ENCODE measurements at places on chromosomes 5 and 9. TPM values are rescaled to one million over a fixed set of nuclear protein-coding genes. Genes with fewer than 3 reads are reported as not detected.

DNA sequence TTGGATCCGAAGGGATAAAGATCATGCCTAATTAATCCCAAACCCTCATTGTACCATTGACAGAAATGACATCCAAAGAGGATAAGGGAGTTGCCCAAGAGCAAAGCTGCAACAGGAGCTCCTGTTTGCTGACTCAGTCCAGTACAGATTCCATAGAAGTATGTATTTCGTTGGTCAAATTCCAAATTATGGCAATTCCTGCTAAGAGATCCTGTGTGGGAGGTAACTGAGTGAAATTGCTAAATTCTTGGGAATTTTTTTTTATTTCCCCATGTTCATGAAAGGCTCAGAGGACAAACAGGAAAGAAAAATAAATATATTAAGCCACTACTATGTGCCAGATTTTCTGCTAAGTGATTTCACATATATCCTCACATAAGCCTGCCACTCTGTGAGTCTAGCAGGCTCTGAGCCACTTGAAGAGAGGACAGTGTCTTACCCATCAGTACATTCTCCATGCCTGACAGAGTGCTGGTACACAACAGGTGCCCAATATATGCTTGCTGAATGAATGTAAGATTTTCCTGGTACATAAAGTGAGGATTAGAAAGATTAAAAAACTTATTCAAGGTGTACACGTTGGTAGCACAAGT, 132.7 kb downstream of the GLIS3 start:
- no peak for DNase-seq

- DNase-seq: peak; percentile 69
These were observed 13.2 kb downstream of the ATOX1 start for GRCh38 chr5:151745071-151745705.

- DNase-seq: no peak
These were observed 36.3 kb upstream of the FBXL17 start for GRCh38 chr5:108418197-108418596.

DNA sequence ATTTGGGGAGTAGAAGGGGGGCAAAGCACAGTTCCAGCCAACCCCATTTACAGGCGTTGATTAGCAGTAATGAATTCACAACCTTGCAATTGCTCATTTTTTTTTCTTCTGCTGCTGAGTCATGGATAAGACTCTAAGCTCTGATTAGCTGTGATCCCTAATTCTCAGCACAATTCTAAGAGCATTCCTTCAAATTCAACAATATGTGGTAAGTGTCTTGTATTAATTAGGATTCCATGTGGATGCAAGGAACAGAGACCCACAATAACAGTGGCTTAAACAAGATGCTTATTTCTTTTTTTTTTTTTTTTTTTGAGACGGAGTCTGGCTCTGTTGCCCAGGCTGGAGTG, 133.4 kb downstream of the PALM2AKAP2 start:
- no peak for DNase-seq

- DNase-seq: no peak
These were observed 53.5 kb upstream of the GRIN3A start for GRCh38 chr9:101791938-101792337.

DNA sequence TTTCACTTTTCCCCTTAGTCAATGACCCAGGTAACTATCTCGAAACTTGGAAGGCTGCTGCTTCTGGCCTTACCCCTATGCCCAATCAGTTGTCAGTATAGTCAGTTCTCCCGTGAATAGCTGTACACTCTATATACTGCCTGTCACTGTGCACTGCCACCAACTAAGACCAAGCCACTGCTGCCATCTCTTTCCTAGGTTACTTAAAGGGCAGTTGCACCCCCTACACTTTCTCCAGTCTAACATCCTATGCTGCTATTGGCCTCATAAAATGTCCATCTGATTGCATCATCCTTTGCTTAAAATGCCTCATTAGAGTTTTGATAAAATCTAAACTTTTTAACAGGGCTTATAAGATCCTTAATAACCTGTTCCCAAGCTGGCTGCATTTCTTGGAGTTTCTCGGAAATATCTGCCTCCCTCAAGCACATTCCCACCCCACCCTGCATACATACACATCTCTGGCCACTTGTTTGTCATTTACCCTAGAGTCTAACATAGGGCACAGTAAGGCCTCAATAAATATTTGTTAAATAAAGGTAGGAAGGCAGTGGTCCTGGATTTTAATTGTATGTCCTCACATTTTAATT, 32.8 kb upstream of the TNFAIP8 start:
- DNase-seq: no peak

GRCh38 chr9:30504502-30504905, 1879.9 kb upstream of the ACO1 start:
- no peak for DNase-seq

DNA sequence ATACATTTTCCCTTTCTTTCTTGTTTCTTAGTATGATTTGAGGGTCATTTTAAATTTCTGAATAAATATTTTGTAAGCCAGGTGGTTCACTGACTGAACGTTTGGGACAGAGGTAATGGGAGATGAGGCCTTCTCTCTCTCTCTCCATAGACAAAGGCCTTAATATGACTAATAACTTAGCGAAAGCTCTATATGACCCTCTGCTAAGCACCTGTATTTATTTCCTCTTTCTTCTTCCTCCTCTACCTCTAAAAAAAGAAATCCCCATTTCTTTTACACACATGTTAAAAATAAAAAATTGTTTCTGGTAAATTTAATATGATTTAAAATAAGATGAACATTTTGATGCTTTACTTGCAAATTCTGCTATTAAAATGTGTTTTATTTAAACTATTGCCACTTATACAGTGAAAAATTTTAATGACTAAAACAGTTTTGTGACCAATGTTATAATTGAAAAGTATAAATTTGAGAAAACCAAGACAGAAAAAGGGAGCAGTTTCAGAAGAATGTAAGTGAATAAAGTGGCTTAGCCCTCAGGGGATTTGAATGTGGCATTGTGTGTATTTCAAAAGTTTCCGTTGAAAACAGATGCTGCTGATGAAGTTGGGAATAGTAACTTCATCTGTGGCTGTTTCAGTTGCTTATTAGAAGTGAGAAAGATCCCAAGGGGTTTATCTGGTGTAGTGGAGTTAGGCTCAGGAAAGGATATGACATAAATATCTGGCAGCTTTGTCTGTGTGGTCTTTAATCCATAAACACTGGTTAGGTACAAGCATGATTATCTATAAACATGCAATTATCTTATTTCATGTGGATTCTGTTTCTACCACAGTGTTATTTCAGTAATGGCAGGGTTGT, 128.6 kb upstream of the GRHPR start:
- no peak for DNase-seq

DNA sequence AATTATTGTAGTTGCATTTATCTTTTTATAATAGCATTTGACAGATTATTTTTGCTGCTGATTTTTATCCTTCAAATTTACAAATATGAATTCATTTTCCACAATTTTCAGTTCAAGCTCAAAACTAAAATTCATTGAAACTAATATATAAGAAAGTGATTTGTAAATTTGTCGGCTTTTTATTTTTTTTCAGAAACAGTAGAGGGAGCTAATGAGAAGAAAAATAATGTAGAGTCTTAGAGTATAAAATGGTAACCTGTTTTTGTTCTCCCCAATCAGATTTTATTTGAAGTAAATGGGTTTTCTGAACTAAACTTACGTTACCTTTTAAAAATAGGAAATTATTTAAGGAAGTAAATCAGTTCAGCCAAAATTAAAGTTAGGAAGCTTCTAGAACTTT, 19.2 kb downstream of the PRRC1 start:
- DNase-seq: no peak

DNA sequence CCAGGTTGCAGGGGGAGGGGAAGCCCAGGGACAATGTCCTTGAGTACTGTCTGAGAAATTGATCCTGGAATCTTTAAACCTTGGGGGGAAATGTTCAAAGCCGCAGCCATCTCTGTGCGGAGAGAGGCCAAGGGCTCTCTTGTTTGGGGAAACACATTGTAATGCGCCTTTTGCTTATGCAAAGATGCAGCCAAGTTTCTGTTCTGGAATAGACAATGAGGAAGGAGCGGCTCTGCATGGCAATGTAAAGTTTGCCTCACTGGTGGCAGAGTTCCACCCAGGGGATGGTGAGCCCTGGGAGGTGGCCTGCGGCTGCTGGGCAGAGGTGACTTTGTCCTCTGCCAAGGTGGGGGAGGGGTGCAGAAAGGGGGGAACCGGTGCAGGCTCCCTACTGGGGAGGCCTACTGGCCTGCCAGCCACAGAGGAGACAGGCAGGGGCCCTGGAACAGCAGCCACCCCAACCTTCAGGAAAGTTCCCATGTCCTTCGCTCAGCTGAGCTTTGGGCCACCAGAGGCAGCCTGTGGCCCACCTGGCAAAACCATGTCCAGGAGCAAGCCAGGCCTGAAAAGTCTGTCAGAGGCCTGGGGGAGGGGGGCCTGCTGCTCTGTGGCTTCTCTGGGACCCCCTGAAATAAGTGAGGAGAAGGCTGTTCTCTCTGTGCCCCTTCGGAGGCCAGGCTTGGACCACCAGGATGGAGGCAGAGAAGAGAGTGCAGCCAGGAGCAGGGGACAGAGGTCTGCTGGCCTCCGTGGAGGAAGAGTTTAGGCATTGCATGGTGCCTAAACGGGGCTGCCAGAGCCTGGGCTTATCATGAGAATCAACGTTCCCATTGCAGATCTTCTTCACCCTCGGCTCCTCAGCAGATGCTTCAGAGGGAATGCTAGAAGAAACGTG, 127.8 kb downstream of the ZNF354C start:
- no peak for DNase-seq

- DNase-seq: no peak
These were observed 59.1 kb downstream of the CHSY3 start for GRCh38 chr5:129963359-129963758.

- DNase-seq: no peak
These were observed 3.7 kb downstream of the LSM11 start for GRCh38 chr5:157747173-157747740.

- no peak for DNase-seq
These were observed 910.4 kb downstream of the DNAH5 start for GRCh38 chr5:13034061-13034460.

GRCh38 chr5:101676646-101677045, 619.4 kb downstream of the SLCO4C1 start:
- no peak for DNase-seq

- DNase-seq: no peak
These were observed 152.8 kb upstream of the IER5L start for GRCh38 chr9:129330711-129331492.

- no peak for DNase-seq
These were observed 187.2 kb upstream of the ZNF462 start for GRCh38 chr9:106675780-106676179.

DNA sequence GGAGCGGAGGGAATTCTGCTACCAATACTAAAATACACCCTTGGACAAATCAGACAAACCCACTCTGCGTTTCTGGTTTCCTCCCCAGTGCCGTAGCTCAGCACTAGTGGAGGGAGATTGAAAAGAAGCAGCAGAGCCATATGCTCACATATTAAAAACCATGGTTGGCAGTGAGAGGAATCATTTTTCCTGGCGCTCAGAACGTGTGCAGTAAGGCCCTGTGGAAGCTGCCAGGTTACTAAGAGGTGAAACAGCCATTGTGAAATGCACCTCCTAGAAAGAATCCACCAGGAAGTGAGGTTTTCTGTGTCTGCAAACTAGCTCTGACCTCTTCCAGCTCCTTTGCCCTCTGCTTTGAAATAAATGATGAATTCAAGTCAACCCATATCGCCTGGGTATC, 177.2 kb downstream of the ERCC6L2 start:
- no peak for DNase-seq

- no peak for DNase-seq
These were observed 50.9 kb downstream of the AP3B1 start for GRCh38 chr5:78243639-78244038.

HK3 gene
- 61.6 TPM for total RNA-seq

NTNG2 gene
- total RNA-seq: 4.2 TPM

CTXN3 gene
- not detected for total RNA-seq

LHFPL2 gene
- 51.2 TPM for total RNA-seq

DPYSL3 gene
- total RNA-seq: 26.9 TPM

SNCAIP gene
- 11.5 TPM for total RNA-seq

CDX1 gene
- not detected for total RNA-seq

PCDHGA5 gene
- total RNA-seq: 3.1 TPM

FST gene
- total RNA-seq: 2.1 TPM

PCSK1 gene
- 0.46 TPM for total RNA-seq

SPINK7 gene
- not detected for total RNA-seq

ANKRD18A gene
- not detected for total RNA-seq

SPATA31D3 gene
- not detected for total RNA-seq

Measured in omental fat pad (tissue), 4 donors.